ENCODE measurements at places on chromosomes 11 and 22.
A peak's percentile ranks its signal among the peaks of the same experiment; 100 is the strongest.

DNA sequence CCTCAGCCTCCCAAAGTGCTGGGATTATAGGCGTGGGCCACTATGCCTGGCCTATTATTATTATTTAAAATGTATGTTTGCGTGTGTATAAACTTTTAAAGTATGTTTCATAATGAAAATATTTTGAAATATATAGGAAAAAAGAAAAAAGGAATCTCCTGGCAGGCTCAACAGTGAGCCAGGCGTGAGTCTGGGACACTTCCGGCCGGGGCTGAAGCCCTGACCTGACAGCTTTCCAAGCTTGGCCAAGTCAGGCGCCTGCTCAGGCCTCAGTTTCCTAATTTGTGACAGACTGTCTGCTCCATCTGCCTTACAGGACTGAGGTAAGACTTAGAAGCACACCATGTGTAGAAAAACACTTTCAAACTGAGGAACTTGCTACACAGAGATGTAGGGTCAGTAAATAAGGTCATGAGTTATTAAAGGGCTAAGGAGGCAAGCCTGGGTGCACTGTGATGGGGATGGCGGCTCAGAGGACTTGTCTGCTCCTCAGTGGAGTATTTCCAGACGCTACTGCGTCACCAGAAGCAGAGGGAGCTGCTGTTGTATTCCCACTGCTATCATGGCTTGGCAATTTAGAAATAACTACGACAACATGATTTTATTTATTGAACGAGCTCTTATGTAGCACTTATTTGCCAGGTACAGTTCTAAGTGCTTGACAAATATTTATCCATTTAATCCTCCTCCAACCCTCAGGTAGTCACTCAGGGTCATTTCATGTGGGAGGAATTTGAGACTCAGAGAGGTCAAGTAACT lies 100.1 kb downstream of the PRR5L start:
- DNase-seq: no peak

GRCh38 chr11:119509969-119510401 lies 87.0 kb upstream of the THY1 start:
- no peak for DNase-seq

DNA sequence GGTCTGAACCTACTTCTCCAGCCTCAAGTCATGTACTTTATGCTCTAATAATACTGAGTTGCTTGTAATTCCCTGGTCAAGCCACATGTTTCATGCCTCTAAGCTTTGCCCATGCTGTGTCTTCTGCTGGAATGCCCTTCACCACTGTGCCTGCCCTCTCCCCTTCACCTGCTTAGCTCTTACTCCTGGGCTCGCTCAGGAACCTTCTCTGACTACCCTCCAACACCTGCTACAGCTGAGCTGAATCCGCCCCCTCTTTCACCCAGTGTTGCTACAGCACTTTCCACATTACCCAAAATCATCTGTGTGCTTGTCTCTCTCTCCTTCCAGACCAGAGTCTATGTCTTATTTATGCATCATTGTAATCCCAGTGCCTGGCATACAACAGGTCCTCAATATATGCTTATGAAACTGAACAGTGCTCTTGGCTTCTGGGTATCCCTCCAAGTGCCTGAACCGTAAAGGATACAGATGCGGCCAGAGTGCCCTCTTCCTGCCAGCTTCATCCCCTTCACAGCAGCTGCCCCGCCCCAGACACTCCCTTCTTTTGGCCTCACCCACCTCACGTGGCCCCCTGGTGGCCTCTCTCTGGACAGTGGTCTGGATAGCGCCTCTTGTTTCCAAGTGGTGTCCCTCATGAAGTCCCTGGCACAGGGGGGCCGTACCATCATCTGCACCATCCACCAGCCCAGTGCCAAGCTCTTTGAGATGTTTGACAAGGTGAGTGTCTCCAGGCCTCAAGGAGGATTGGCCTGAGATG lies 7.1 kb downstream of the ABCG4 start:
- no peak for DNase-seq

GRCh38 chr11:84642500-84642899 lies 984.6 kb downstream of the DLG2 start:
- no peak for DNase-seq

DNA sequence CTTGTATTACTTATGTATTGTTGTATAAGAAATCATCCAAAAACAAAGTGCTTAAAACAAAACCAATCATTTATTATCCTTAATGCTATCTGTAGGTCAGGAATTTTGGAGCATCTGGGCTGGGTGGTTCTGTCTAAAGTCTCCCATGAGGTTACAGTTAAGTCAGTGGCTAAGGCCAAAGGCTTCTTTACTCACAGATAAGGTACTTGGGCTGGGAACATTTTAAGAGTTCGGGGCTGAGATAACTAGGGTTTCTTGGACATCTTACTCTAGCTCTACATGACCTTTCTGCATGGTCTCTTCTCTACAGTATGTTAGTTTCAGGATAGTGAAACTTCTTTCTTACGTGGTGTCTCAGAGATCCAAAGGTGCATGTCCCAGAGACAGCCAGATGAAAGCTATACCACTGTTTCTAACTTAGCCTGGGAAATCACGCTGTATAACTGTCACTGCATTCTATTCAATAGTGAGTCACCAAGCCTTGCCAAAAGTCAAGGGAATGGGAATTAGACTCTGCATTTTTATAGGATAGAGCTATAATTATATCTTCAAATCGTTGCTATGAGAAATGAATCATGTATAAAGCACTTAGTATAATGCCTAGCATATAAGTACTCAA lies 29.6 kb downstream of the SOX6 start:
- DNase-seq: no peak

DNA sequence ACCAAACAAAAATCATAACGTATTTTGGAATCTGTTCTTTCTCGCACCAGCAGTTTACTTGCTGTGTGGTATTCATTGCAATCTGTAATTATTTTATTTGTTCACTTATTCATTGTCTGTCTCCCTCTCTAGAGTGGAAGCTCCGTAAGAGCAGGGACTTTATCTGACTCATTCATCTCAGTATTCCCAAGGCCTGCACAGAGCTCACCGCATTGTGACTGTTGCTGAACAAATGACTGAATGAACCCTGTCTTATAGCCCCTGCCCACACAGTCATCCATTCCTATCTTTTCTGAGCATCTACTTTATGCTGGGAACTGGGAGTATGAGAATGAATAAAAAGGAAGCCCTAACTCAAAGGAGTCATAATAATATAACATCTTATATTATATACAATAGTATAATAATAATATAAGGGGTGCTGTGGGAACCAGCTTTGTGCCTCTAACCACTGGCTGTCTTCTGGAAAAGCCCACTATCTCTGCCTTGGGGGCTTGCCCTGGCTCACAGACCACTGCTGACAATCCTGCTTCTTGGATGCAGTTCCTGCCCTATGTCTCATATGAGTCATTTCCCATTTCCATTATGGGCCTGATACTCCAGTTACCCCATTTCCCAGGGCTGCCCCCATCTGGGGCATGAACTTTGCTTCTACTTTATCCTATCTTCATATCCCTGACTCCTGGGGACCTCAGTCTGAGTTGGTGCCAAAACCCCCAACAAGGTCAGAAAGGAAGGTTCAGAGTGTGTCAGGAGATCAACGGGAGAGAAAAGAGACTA lies 11.0 kb downstream of the XRRA1 start:
- DNase-seq: no peak

DNA sequence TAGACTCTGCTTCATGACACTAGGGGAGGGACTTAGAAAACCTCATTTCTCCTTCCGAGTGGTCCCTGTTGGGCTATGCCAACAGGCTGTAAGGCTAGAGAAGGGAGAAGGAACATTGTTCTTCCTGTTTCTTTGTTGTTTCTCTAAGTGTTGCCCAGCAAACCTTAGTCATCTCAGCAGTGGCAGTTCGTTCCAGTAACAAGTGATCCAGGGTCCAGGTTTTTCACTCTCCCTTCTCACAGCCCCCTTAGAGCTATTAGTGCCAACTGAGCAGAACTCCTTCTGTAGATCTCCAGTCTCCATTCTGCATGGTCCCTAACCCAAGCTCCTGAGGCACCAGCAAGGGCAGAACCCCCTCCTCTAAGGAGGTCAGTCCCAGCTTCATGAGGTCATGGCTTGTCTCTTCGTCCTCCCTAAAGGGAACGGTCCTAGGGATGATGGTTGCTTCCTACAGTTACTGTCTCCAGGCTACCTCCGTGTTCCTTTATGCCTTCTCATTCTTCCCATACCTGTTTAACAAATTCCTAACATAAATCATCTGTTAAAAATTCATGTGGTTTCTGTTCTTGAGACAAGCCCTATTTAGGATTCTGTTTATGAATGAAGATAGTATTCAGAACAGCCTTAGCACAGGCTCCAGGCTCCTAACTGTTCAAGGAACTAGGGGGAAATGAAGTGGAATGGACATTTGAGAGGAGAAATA lies 168.6 kb upstream of the UBASH3B start:
- no peak for DNase-seq

GRCh38 chr11:91081440-91082043 lies 858.7 kb upstream of the CHORDC1 start:
- DNase-seq: no peak

GRCh38 chr11:20021212-20021611 lies 139.1 kb downstream of the DBX1 start:
- DNase-seq: no peak

DNA sequence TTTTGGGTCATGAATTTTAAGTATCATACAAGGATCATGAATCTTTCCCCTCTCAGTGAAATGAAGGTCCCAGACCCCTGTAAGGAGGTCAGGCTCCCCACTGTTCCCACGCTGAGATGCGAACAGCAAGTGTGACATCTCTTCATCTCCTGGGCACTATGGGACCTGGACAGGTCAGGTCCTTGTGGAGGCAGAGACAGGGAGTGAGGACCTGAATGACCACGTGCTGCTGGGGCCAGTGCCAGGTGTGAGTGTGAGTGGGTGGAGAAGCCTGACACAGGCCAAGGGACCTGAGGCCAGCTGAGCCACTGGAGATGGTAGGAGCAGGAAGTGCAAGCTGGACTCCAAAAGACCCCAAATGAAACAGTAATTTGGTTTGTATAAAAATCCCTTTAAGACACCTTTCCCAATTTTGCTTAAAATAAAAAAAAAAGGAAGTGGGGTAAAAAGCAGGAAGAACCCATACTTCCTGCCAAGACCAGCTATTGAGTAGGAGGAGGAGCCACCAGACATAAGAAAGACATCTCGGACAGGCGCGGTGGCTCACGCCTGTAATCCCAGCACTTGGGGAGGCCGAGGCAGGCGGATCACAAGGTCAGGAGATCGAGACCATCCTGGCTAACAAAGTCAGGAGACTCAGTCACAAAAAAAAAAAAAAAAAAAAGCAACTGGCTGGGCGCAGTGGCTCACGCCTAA lies 35.4 kb upstream of the SERPIND1 start:
- no peak for DNase-seq

DNA sequence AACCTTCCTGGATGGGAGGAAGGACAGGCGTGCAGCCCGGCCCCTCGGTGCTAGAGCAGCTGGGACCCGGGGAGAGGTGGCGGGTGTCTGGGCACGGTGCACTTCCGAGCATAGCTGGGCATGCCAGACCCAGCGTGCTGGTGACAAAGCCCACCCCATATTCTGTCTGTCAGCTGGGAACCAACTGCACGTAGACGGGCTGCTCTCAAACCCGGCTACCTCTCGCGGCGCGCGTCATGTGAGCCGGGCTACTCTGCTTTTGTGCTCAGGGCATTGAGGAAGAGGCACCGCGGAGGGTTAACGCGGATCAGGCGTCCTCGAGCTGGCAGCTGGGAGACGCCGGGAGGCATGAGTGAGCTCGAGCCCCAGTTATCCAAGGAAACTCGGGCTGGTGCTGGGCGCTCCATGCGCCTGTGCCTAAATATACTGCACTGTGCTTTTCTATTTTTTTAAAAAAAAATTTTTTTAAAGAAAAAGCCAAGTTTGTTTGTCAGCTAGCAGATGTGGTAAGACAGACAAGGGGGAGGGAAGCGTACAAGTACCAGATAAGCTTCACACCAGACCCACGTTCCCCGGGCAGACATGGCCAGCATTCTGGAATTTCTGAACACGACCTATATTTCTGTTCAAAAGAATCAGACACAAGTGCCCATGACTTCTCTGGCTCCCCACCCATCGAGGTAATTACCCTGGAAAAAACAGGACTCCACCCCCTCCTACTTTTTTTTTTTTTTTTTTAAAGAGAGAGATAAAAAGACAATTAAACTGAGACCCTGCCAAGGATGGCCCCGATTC lies 425.6 kb downstream of the SHANK2 start:
- DNase-seq: no peak

GRCh38 chr11:70876685-70877084 lies 375.7 kb downstream of the SHANK2 start:
- no peak for DNase-seq

- DNase-seq: no peak
These were observed 39.6 kb downstream of the NEU3 start for GRCh38 chr11:75028321-75028720.

DNA sequence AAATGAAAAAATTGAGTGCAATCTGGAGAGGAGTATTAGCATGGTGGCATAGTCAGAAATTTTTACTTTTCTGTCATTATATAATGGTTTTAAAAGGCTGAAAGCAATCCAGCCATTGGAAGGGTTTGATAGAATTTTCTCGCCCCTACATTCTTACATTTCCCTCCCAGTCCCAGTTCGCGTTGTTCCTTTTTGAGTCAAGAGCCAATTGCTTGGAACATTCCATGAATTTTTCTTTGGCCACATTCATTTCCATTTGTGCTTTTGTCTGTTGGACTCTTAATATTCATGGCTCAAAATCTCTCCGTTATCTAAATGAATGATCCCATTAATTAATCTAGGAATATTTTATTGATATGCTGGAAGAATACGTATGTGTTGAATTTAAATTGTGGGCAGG lies 66.0 kb downstream of the GRK3 start:
- DNase-seq: no peak

DNA sequence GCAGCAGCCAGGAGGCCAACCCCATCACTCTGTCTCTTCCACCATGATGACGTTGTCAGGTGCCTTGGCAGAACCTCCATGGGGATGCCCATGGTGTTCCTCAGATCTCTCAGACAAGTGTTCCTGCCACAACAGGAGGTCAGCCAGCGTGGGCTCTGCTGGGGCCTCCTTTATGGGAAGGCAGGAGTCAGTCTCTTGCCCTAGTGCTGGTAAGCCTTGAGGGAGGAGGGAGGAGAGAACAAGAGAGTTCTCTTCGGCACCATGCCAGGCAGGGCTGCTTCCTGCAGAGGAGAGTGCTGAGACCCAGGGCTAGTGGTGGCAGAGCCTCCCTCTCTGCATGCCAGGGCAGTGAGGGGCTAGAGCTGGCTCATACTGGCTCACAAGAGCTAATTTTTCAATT lies 32.5 kb downstream of the GNAZ start:
- DNase-seq: no peak

DNA sequence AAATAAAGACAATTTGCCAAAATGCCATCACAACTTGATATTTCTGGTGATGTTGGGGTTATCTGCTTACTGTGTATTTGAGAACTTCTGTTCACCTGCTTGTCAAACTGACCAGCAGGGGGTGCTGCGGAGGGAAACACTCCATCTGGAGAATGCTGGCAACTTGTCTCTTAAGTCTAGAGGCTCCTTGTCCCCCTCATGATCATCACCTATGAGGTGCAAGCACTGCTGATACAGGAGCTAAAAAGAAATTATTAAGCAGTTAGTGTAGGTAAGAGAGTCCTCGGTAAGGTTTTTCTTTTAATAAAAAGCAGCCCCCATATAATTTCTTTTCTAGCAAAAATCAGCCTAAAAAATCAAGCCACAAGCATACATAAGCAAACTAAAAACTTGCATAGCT lies 32.7 kb upstream of the GLYATL1B start:
- peak; percentile 61 for DNase-seq

- no peak for DNase-seq
These were observed 181.2 kb upstream of the API5 start for GRCh38 chr11:43130616-43131015.
